Naive thymus-derived CD8-positive, alpha-beta T cell (primary cell): ENCODE measurements at places on chromosomes 13 and 19. TPM values are rescaled to one million over a fixed set of nuclear protein-coding genes. Genes with fewer than 3 reads are reported as not detected.

GRCh38 chr19:2983351-2984214 lies 6.2 kb downstream of the TLE6 start:
- H3K36me3 ChIP-seq: no peaks in the 10 kb centered on the region
- peaks cover 9% of the 10 kb centered on the region for H3K4me1 ChIP-seq
- no peak overlapping the region for H3K4me3 ChIP-seq
- H3K27me3 ChIP-seq: peaks cover 14% of the 10 kb centered on the region

- H3K27ac ChIP-seq: no peak overlapping the region
- DNase-seq: no peak
- H3K36me3 ChIP-seq: peaks cover 9% of the 10 kb centered on the region
- H3K27me3 ChIP-seq: no peaks in the 10 kb centered on the region
- H3K4me1 ChIP-seq: peaks cover 5% of the 10 kb centered on the region
These were observed 59.5 kb downstream of the MYCBP2 start for GRCh38 chr13:77267362-77267761.

DNA sequence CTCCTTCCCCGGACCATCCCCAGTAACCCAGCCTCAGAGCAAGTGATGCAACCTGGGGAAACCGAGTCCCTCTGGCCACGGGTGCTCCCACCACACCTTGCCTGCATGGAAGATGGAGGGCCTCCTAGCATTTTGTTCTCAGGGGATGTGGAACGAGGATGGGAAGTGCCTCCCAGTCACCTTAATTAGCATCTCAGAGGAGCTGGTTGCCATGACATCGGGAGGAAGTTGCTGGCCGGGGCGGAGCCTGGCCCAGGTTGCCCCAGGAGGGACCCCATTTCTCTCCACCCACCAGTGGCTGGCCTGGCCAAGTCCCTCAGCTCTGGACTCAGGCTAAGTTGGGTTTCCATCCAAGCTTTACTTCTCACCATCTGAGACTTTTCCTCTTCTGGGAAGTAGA lies 24.1 kb upstream of the PTPRS start:
- no peak overlapping the region for H3K4me3 ChIP-seq
- DNase-seq: no peak
- peaks cover 8% of the 10 kb centered on the region for H3K27me3 ChIP-seq
- H3K4me1 ChIP-seq: no peaks in the 10 kb centered on the region

- no peak for DNase-seq
- no peak overlapping the region for H3K4me3 ChIP-seq
- no peaks in the 10 kb centered on the region for H3K27me3 ChIP-seq
- peaks cover 15% of the 10 kb centered on the region for H3K36me3 ChIP-seq
These were observed 111.0 kb downstream of the RGCC start for GRCh38 chr13:41568143-41568971.

DNA sequence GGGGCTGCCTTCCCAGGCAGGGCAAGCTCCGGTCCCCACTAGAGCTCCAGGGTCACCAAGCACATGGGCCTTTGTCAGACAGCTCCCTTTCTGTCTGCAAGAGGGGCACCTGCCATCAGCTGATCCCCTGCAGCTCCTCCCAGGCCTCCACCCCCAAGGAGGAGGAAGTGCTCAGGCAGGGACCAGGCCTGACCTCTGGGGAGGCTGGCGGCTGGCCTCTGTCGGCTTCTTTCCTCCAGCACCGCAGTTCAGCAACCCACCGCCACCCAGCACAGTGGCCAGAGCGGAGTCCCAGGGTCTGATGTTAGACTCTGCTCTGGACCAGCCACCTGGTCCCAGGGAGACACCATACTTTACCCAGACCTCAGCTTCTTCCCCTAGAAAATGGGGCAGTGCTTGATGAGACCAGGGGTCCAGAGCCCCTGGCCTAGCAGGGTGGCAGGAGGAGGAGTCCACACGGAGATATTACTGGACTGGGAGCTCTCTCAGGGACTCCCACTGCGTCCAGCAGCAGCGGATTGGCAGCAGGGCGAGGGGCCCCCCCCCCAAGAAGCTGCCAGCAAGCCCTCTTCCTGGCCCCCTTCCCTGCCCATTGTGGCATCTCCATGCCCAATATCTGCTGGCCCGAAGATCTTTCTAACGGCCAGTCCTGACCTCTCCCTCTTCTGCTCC lies 24.1 kb downstream of the NKPD1 start:
- H3K27me3 ChIP-seq: no peaks in the 10 kb centered on the region
- peak overlapping the region; percentile 5 for H3K4me3 ChIP-seq
- DNase-seq: no peak
- H3K27ac ChIP-seq: no peak overlapping the region

GRCh38 chr13:32191452-32191998 lies 123.6 kb downstream of the ZAR1L start:
- H3K4me3 ChIP-seq: no peak overlapping the region
- no peaks in the 10 kb centered on the region for H3K36me3 ChIP-seq
- no peak for DNase-seq
- no peak overlapping the region for H3K27ac ChIP-seq
- H3K4me1 ChIP-seq: no peaks in the 10 kb centered on the region

- no peak for DNase-seq
- H3K36me3 ChIP-seq: peaks cover 13% of the 10 kb centered on the region
- peak overlapping the region; percentile 0 for H3K4me3 ChIP-seq
- peaks cover 48% of the 10 kb centered on the region for H3K4me1 ChIP-seq
- no peaks in the 10 kb centered on the region for H3K27me3 ChIP-seq
- H3K27ac ChIP-seq: no peak overlapping the region
These were observed 3.7 kb downstream of the SUCLA2 start for GRCh38 chr13:47997384-47997783.

- H3K4me1 ChIP-seq: no peaks in the 10 kb centered on the region
- DNase-seq: no peak
- H3K27me3 ChIP-seq: no peaks in the 10 kb centered on the region
- H3K27ac ChIP-seq: no peak overlapping the region
These were observed 267.3 kb downstream of the DCT start for GRCh38 chr13:94212196-94212595.

DNA sequence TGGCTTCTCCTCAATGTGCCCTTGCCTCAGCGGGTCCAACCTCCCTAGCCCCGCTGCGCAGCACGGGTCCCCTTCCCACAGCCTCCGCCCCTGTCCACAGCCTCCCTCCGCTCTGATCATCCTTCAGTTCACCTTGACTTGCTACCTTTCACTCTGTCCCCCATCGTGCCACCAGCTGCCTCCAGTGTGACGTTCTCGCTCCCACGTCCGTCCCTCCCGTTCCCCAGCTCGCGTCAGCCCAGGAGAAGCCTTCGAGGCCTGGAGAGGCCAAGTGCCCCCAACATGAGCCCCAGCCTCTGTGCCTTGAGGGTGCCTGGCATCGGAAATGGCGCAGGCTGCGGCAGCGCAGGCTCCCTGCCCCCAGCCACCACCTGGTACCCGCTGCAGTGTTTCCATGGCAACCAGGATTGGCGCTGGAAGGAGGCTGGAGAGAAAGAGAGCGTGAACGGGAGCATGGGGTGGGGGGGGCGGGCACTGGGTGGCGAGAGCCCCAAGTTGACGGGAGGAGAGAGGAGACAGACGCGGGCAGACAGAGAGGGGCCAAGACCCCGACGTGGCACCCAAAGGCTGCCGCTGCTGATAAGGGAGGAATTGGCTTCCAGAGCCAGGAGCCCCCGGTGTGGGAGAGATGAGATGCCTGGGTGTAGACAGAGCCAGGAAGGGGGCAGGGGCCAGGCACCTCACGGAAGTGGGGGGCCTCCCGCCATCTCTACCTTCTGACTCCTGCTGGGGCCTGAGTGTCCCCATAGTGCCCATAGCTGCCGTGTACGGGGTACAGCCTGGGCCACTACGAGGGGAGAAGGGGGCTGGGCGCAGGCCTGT lies 844 bp upstream of the ASPDH start:
- DNase-seq: no peak
- H3K4me3 ChIP-seq: peak overlapping the region; percentile 19
- no peaks in the 10 kb centered on the region for H3K36me3 ChIP-seq
- H3K4me1 ChIP-seq: peaks cover 12% of the 10 kb centered on the region
- no peaks in the 10 kb centered on the region for H3K27me3 ChIP-seq

- H3K4me3 ChIP-seq: no peak overlapping the region
- no peak for DNase-seq
- no peaks in the 10 kb centered on the region for H3K27me3 ChIP-seq
- H3K27ac ChIP-seq: no peak overlapping the region
- H3K36me3 ChIP-seq: peaks cover 13% of the 10 kb centered on the region
- no peaks in the 10 kb centered on the region for H3K4me1 ChIP-seq
These were observed 251.3 kb downstream of the MAB21L1 start for GRCh38 chr13:35225159-35225558.

Gene OR4F17
- total RNA-seq: not detected
